ENCODE measurements at places on chromosomes 13 and 19. TPM values are rescaled to one million over a fixed set of nuclear protein-coding genes. Genes with fewer than 3 reads are reported as not detected.

DNA sequence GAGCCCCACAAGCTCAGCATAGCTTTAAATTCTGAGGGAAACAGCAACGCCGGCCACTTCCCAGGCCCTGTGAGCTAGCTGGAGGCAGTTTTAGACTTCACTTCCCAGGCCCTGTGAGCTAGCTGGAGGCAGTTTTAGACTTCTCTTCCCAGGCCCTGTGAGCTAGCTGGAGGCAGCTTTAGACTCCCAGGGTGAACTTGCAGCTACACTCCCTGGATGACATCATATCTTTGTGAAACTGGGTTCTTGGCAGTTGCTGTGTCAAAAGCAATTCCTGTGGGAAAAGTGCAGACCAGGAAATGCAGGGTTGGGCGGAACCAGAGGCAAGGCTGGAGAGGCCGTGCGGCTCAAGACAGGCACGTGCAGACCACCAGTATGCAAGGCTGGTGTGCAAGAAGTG, 12.7 kb downstream of the SOX1 start:
- DNase-seq: no peak

DNA sequence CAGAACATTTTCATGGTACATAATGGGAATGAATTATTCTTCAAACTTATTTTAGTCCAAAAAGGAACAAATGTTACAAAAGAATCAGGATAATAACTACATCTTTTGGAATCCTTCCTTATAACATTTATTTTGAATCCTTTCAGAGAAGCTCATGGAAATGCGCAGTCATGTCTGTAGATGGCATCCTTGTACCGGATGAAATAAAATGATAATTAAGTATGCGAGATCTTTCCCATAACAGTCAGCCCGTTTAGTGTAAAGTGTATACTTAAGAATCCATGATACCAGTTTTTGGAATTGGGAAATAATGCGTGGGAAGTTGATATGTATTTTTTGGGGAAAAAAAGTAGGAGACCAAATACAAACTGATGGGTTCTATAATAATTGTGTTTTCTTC, 418.8 kb downstream of the GPC5 start:
- peak; percentile 68 for DNase-seq

DNA sequence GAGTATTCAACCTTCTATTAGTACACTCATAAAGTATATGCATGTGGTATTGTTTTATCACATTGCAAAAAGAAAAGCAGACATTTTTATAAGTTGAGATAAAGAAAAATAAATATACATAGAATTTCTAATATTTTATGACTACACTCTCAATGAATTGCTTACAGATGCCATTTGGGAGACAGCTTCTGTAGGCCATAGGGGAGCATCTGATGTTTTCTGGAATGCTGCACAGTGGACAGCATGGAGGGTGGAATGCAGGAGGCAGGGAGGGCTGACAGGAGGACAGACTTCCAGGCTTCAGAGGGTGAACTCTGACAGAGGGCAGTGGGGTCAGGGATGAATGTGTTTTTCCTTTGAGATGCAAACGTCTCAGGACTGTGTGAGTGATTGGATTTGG, 45.8 kb downstream of the MIPEP start:
- no peak for DNase-seq

DNA sequence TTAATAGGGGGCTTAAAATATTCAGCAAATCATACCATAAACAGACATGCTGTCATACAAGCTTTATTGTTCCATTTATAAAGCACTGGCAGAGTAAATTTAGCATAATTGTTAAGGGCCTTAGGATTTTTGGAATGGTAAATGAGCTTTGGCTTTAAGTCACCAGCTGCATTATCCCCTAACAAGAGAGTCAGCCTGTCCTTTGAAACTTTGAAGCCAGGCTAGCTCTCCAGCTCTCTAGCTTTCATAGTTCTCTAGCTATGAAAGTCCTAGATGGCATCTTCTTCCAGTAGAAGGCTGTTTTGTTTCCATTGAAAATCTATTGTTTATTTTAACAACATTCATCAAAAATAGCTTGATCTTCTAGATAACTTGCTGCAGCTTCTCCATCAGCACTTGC, 420.8 kb upstream of the GPC6 start:
- no peak for DNase-seq

- DNase-seq: peak; percentile 55
Measured at GRCh38 chr19:3580156-3580934, 4.9 kb upstream of the GIPC3 start.

DNA sequence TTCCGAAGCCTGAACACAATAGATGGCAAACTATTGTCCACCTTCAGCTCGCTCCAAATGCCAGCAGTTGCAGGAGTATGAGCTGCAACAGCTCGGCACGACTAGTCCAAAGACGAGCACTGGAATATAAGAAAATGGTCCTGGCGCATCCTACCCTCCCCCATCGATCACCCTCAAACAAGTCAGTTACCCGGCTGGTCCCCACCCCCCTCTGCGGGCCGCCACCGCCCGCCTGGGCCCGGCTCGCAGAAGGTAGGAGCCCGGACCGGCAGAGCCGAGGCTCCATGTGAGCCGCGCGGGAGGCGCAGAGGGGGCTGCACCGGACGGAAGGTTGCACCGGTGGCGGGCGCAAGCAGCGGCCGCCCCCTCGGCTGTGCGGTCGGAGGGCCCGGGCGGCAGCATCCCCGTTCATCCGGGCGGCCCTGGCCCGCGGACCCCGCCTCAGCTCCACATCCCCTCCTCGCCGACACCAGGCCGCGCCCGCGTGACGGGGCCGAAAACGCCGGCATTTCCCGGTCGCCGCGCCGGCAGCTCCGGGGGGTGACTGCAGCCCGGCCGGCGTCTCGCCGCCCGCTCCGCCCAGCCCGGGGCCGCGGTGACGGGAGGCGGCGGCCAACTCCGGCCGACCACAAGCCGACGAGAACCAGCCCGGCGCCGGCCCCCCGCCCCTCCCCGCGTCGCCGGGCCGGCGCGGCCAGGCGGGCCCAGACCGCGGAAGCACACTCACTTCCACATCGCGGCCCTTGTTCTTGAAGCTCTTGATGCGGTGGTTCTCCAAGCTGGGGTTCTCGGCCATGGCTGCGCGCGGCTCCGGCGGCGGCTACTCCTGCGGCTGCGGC, 552 bp downstream of the KPNA3 start:
- DNase-seq: peak; percentile 31

GRCh38 chr13:51542346-51543242, 41.7 kb upstream of the WDFY2 start:
- peak; percentile 14 for DNase-seq

DNA sequence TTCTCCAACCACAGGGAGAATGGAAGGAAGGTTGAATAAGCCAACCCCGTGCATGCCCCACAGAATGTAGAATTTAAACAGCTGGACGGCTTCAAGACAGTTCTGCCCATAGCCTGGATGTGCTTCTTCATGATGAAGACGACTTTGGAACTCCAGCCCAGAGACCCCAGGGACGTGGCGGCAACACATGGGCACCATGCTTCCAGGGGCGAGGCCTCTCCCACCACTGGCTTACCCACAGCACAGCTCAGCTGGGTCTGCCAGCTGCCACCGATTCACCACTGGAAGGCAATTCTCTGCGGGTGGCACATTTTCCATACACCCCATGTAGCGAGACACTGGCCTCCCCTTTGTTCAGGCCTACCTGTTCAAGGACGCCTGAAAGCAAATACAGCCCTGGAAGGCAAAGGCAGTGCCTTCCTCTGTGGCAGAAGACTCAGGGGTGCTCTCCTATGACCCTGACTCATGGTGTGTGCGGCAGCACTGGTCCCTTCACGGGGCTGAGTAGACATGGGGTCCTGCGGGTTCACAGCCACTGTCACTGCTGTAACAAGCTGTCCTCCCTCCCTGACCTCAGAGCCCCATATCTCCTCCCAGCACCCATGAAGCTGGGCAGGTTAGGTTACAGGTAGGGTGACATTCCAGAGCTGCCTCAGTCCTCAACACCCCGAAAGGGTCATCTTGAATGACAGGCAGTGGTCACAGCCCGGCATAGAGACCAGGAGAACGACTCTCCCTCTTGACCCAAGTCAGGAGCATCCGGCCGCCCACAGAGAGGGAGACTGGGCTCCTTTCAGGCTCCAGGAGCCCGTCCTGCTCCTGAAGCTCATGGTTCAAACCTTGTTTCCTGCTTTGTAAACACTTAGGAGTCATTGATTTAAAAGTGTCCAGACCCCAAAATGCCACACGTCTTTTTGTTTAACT, 72.7 kb downstream of the SPACA7 start:
- no peak for DNase-seq

- no peak for DNase-seq
Measured at GRCh38 chr13:113666329-113666670, 719 bp upstream of the GRK1 start.

GRCh38 chr19:11361771-11362731, 6.8 kb downstream of the PLPPR2 start:
- DNase-seq: no peak

DNA sequence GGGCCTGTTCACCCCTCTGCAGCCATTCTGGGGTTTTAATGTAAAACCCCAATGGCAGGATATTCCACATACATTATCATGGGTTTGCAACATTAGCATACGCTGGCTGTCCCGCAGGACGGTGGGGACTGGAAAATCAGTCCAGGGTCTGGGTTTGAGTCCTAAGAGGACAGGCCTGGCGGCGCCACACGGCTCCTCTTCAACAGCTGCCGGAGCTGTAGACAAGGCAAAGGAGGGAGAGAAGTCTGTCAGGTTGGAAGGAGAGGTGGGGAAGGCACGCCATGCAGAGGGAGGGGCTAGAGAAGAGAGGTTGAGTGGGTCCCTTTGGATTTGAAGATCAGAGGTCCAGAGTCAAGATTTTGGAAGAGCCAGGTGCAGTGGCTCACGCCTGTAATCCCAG, 11.9 kb downstream of the NFKBID start:
- DNase-seq: no peak

- peak; percentile 81 for DNase-seq
Measured at GRCh38 chr19:30670562-30671366, 298.6 kb downstream of the ZNF536 start.

DNA sequence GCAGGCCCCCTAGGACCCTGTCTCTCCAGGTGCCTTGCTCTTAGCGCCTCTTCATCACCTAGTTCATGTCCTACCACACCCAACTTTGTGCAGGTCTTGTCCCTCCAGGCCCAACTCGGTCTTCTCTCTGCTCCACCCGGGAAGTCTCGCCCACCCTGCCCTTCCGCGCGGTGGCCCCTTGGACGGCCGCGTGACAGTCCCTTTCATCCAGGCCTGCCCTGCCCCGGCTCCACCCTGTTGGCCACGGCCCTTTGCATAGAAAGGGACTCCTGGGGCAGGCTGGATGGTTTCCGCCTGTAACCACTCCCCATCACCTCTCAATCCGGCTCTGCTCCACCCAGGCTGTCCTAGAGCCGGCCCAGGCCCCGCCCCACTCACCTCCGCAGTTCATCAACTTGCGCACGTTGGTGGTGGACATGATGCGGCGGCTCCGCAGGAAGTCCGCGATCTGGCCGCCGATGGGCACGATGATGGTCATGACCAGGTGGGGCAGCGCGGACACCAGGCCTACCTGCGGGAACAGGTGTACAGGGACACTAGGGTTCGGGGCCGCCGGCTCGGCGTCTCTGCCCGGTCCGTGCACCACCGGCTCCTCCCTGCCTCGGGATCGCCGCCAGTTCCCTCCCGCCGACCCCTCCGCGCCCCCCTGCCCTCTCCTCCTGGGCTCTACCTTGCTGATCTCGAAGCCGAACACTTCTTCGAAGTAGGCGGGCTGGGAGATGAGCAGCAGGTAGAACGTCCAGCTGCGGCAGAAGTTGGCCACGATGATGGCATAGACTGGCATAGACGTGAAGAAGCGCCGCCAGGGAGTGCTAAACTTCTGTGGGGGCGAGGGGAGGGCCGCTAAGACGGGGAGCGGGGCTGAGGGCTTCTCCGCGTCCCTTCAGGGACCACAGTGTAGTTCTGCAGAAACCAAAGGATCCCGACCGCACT, 7.2 kb downstream of the GFY start:
- DNase-seq: no peak

GRCh38 chr13:114062754-114063153, 69.7 kb downstream of the RASA3 start:
- DNase-seq: no peak

DNA sequence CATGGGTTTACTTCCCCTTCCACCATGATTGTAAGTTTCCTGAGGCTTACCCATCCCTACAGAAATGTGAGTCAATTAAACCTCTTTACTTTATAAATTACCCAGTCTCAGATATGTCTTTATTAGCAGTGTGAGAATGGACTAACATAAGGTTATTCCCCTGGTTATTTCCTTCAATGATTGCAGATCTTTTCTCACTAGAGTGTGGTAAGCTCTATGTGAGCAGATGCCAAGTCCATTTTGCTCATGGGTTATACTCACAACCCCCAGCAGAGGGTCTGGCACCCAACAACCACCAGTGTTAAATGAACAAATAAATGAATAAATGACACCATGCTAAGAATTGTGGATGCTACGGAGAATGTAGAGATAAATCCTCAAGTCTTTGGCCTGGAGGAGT, 472.8 kb downstream of the LIG4 start:
- no peak for DNase-seq

DNA sequence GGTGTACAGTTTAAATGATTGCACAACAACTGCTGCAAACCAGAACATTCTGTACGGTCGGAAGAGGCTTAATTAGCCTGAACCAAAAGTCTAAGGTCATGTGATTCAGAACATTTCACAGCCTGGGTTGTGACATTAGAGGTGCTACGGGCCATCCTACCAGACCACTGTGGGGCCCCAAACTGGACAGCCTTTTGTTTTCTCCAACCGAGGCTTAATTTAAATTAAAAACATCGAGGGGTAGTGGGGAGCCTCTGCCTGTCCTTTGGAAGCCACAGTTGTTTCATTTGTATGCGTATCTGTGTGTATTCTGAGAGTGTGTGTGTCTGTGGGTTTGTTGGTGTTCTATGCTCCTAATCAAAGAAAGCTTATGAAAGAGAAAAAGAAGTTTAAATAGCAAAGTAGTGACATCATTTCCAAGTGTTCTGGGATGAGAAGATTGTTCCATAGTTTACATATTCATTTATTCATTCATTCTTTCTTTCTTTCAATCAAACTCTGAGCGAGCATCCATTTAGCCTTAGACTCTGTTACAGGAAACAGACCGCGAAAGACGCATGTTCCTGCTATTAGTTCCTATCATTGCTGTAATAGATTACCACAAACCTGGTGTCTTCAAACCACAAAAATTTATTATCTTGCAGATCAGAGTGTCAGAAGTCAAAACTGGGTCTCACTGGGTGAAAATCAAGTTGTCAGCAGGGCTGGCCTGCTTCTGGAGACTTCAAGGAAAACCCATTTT, 444.8 kb downstream of the FOXO1 start:
- DNase-seq: no peak

The HCN2 gene
- 1.2 TPM for total RNA-seq

The HSPB6 gene
- total RNA-seq: not detected

The FLT1 gene
- total RNA-seq: 0.03 TPM

The LRRC4B gene
- 6.3 TPM for total RNA-seq

The KLK3 gene
- not detected for total RNA-seq

The ACP7 gene
- 0.05 TPM for total RNA-seq

Measured in SK-MEL-5 (cell line).